ENCODE measurements at places on chromosomes 16 and 17.

- DNase-seq, result no peak
These were observed 15.8 kb upstream of the RBBP6 start for GRCh38 chr16:24523569-24523968.

GRCh38 chr17:61422116-61422799 lies 22.6 kb downstream of the TBX2 start:
- no peak for DNase-seq

GRCh38 chr17:395179-395578 lies 42.6 kb upstream of the RPH3AL start:
- no peak for DNase-seq

- no peak for DNase-seq
These were observed 5.8 kb downstream of the DHX38 start for GRCh38 chr16:72099377-72099818.

GRCh38 chr17:40112718-40113109 lies 9.1 kb upstream of the MSL1 start:
- DNase-seq, result no peak
